ENCODE measurements at places on chromosomes 5 and 9.

DNA sequence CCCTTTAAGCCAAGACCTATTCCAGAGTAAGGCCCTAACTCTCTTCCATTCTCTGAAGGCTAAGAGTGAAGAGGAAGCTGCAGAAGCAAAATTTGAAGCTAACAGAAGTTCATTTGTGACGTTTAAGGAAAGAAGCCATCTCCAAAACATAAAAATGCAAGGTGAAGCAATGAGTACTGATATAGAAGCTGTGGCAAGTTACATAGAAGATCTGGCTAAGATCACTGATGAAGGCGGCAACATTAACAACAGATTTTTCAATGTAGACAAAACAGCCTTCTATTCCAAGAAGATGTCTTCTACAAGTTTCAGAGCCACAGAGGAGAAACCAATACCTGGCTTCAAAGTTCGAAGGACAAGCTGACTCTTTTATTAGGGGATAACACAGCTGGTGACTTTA lies 1143.4 kb downstream of the CDH12 start:
- no peak for DNase-seq

GRCh38 chr5:1801222-1801966 lies at the start of gene NDUFS6:
Gene NDUFS6, plus strand, starts transcription at chr5:1801407. Its CDS starts 11 bp downstream, at chr5:1801418.
- DNase-seq = peak; percentile 55

DNA sequence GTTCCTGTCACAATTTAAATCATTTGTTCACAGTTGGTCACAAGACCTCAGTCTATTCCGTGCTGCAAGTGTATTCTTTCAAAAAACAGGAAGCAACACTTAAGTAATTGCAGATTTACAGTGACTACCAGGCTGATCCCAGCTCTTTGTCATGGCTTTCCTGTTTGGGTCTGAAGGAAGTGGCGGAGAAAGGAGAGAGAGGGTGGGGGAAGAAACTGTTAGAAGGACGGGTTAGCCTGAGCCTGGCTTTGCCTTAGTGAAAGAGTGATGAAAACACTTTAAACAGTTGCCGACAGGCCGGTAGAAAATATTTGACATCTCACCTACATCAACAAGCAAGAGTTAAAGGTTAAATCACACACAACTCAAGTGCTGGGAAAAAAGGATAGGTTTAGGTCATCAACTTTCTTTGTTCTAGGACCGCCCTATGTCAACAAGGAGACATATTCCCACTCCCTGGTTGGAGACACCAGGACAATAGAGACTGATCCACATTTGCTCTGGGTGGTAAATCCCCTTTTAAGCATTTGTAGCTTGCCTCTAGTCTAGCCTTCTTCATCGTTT lies 102.2 kb upstream of the DAB2 start:
- no peak for DNase-seq

GRCh38 chr9:129068990-129069861 lies 11.7 kb upstream of the DOLPP1 start:
- DNase-seq = no peak

GRCh38 chr5:177311392-177311722 lies 341 bp downstream of the MXD3 start:
- DNase-seq = no peak

- DNase-seq = no peak
These were observed 72.5 kb downstream of the AP3B1 start for GRCh38 chr5:78221964-78222451.

DNA sequence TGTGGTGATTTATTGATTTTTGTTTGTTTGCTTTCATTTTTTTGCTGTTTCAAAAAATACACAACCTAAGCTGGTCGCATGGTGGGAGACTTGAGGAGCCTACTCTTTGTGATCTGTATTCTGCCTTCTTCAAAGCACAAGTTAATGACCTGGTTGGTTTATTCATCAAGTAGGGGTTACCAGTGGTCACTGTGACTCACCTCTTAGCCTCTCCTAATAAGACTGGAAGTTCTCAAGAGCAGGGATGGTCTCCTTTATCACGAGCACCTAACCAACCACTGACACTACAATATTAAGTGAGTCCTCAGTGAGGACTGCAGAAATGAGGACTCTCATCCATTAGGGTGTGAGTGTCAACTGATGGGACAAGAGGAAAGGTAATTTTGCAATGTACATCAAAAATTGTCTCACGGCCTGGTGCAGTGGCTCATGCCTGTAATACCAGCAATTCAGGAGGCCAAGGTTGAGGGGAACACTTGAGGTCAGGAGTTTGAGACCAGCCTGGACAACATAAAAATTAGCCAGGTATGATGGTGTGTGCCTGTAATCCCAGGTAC lies 13.6 kb upstream of the MTMR12 start:
- no peak for DNase-seq

- DNase-seq = no peak
These were observed 36.9 kb upstream of the SELENOP start for GRCh38 chr5:42848545-42848944.

GRCh38 chr5:93831449-93831848 lies 90.0 kb upstream of the POU5F2 start:
- DNase-seq = peak; percentile 38

Data from A549 (cell line).